NCI-H1105 treated with DMSO at 0.1 percent for 48 hours (cell line): ENCODE measurements at places on chromosomes 16 and 17.

GRCh38 chr17:7610641-7611040, 4.1 kb downstream of the FXR2 start:
- DNase-seq, result peak; percentile 29

DNA sequence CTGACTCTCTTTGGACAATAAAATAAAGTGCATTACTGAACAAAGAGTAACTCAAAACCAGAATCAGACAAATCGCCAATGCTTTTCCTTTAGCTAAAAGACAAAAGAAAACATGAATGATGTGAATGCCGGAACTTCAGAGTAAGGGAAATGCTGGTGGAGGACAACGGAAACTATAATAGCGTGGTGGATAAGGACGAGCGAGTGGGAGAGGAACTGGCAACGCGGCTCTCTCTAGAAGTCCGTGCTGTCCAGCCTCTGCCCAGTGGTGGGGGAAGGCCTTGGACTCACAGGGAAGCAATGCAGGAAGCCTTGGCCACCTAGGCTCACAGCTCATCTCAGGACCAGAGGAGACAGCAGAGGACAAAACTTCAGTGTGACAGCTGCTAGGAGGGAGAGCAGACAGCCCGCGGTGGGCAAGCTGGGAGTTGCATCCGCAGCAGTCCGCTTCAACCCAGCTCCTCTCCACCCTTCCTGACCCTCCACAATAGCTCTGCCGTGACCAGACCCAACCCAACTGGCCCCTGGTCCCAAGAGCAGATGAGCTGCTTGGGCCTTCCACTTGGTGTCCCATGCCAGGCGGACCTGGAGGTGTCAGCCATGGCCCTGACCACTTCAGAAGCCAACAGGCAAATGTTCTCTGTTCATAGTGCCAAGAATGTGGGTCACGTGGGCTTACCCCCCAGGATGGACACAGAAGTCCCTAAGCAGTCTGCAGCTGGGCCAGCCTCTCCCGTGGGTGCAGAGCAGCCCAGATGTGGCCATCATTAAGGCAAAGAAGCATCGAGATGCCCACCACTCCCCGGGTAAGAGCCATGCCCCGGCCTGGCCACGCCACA, 5.3 kb upstream of the FAAP100 start:
- DNase-seq, result no peak

GRCh38 chr17:27485716-27486495, 29.7 kb downstream of the KSR1 start:
- no peak for DNase-seq

- DNase-seq, result no peak
Measured at GRCh38 chr16:55906123-55906522, 30.9 kb upstream of the CES5A start.

DNA sequence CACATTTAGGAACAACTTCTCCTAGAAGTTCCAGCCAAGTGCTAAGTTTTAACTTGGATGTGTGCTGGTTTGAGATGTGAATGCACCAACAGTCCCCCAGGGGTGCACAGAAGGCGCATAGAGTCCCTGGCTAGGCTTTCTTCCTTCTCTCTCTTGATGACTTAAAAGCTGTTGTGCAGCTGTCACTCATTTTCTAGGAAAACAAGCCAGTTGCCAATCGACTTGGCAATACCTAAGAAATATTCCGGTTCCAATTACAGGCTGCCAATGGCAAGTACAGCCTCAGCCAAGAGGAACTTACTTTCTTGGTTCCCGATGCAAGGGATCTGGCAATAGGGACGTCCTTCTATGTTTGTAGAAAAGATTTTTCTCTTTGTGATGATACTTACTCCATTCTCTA, 266.6 kb upstream of the EEF2KMT start:
- no peak for DNase-seq

- DNase-seq, result no peak
Measured at GRCh38 chr16:68553186-68553585, 14.1 kb downstream of the ZFP90 start.

DNA sequence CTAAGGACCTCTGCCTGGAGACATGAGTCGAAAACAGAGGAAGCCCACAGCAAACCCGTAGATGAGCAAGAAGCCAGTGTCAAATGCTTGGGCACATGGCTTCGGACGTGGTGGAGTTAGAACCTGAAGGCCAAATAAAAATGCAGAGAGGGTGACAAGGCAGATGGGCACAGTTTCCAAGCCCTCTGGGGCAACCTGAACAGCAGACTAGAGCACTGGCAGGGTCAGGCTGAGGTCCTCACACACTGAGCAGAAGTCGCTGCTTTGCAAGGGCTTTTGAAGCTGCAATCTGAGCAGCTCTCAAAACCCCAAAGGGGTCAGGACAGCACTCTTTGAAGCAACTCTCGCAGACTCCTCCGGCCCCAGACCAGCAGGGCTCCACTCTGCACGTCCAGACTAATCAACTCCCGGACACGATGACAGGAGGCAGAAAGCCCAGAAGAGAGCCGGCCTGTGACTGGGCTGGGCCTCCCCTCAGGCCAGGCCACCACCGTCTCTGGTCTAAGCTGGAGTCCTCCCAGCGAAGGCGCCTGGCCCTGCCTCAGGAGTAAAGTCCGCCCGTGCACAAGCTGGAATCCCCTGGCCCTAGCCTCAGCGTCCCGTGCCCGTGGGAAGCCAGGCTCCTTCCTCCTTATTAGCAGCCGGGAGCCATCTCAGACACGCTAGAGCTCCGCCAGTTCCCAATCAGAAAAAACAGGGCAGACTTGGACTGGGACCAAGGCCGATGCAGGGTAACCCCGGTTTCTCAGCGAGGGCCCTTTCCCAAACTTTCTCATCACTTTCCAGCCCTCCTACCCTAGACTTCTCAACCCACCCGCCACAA, 924 bp downstream of the SMARCD2 start:
- no peak for DNase-seq

GRCh38 chr16:72947379-72948237, 100.3 kb downstream of the ZFHX3 start:
- no peak for DNase-seq

DNA sequence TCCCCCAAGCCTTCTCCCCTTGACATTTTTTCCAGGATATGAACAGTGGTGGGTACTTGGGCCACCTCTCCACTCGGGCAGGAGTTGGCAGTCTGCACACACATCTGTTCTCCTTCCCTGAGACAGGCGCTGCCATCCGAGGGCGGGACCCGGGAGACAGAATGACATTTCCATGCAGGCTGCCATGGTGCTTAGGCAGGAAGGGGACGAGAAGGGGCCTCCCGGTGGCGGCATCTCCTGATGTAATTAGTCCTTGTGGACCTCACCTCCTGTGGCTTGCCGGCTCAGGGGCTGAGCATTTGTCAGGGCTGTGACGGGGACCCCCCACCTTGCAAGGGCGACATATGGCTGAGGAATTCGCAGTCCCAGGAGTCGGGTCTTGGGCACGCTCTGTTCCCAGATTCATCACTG, 197.2 kb downstream of the FOXL1 start:
- no peak for DNase-seq

DNA sequence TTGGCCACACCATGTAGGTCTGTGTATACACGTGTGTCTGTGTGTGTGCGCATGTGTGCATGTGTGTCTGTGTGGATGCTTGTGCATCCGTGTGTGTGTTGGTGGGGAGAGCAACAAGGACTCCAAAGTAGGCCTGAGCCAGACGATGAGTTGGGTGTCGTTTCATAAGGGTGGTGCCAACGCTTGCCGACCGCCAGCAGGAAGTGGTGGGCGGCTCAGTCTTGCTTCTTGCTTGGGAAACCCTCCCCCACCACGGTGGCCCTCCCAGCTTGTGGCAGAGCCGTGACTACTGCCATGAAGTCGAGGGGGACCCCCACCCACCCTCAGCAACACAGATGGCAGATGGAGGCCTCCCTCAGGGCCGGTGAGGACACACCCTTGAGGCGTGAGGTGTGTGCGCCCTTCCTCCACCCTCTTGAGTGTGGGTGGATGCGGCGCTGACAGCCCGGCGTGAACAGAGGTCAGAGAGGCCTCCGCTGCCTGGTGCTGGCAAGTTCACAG, 17.5 kb downstream of the SBK1 start:
- DNase-seq, result no peak

DNA sequence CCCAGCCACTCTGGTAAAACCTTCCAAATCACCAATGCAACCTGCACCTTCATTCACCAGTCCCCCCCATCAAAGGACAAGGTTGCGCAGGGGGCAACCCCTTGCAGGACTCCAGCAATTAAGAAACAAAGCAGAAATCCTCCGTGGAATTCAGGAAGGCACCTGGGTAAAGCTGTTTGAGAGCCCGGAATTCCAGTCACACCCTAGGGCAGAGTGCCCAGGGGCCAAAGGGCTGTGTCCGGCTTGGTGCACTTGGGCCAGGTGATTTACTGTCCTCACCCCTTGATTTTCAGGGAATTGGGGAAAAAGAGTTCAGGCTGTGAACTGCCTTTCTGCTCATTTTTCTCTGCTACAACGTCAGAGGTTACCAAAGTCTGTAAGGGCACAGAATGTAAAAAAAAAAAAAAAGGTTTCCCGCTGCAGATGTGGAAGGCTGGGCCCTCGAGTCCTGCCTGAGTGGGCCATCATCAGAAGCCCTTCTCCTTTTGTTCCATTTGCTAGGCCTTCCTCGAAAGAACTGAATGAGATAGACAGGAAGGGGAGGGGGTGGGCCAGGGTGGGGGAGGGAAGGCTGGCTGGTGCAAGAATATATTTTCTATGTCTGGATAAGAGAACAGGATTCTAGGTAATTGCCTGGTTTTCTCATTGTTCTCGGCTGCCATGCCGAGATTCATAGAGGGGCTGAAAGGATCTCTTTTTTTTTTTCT, 266.5 kb upstream of the PSMD7 start:
- no peak for DNase-seq

- no peak for DNase-seq
Measured at GRCh38 chr17:1752425-1753262, 9.2 kb upstream of the SERPINF1 start.

GRCh38 chr17:3867106-3867505, 21.1 kb upstream of the NCBP3 start:
- DNase-seq, result no peak

- DNase-seq, result no peak
Measured at GRCh38 chr16:891353-891740, 79.4 kb downstream of the LMF1 start.

DNA sequence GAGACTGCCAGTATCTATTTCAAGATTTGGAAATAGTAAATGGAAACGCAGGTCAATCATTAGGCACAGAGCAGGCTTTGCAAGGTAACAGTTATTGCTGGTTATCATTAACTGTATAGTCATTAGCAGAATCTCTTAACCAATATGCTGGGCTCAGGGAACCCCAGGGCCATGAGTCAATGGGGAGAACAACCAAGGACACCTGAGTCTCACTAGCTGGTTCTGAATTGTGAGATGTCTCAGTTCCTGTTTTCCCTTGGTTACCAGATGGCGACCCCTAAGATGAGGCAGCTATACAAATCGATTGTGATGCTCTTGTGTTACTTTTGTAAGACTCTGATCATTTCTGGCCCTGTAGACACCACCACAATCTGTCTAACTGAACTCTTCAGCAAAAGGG, 385.3 kb downstream of the HAPSTR1 start:
- DNase-seq, result no peak

GRCh38 chr17:9115214-9116191, 94.2 kb downstream of the NTN1 start:
- no peak for DNase-seq

DNA sequence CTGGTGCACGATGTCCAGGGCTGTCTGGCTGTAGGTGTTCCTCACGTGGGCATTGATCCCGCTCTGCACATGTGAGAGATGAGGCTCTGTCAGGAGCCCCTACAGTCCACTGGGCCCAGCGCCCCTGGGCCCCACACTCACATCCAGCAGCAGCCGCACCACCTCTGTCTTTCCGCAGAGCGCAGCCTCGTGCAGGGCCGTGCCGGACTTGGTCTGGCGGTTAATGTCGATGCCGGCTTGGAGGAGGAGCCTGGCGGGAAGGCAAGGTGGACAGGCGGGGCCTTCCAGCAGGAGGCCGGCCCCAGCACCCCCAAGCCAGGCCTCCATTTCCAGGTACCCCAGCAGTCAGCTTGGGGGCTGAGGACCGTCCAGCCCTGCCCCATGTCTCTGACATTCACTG, 9.2 kb downstream of the CASKIN1 start:
- no peak for DNase-seq
